ENCODE measurements at places on chromosomes 1 and 21. TPM values are rescaled to one million over a fixed set of nuclear protein-coding genes. Genes with fewer than 3 reads are reported as not detected.
A peak's percentile ranks its signal among the peaks of the same experiment; 100 is the strongest.

GRCh38 chr21:24045775-24046215, 1561.5 kb downstream of the MRPL39 start:
- no peak for DNase-seq

DNA sequence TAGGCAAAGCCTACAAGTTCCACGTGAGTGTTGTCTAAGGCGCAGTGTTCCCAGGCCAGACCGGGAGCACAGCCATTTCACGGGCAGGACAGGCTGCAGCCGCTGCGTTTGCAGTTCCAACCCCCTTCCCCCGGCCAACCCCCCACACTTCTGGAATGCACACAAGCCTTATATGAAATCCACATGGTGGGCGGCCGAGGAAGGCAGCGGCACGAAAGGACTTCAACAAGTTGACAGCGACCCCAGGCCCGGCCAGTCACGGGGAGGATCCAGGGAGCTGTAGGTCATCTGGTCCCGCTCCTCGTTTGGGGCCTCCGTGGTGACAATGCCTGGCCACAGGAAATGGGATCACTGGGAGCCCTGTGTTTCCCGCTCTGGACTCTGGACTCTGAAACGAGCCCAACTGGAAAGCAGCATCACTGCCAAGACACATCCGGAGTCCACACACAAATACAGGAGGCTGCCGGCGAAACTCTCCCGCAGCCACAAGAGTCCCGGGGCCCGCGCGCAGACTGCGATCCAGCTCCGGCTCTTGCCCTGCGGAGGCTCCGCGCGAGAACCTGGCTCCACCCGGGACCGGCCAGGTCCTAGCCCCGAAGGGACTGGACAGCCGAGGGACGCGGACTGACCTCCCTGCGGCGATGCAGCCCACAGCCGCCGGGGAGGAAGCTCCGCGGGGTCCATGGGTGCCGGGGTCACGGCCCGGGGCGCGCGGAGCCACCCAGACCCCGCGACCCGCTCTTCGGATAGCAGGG, 794 bp downstream of the NID1 start:
- DNase-seq, result no peak

The TMEM51 gene
- polyA plus RNA-seq, result 18.4 TPM

DNA sequence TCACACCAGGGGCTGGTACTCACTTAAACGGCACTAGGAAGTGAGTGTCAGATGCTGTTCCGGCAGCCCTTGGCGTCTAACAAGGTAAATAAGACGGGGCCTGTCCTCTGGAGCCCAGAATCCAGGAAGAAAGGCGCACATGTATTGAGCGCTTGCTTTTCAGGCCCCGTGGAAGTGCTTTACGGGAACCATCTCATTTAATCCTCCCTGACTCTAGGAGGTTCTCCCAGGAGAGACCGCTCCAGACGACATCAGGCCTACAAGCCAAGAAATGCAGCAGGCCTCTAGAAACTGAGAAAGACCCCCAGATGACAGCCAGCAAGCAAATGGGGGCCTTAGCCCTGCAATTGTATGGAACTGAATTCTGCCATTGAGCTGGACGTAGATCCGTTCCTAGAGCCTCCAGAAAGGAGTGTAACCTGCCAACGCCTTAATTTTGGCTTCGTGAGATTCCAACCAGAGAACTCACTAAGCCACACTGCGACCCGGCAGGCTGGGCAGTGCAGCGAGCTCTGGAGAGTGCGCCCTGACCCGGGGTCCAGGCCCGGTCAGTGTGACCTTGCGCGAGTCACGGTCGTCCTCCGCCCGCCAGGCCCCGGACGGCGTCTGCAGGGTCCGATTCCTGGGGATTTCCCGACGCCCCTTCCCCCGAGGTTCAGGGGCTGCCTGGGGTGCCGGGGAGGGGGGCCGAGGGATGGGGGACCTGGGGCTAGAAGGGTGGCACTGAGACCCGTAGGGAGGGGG, 532 bp upstream of the MANEAL start:
- no peak for DNase-seq

The CELA2A gene
- 0.09 TPM for polyA plus RNA-seq

GRCh38 chr1:99600782-99601181, 45.1 kb upstream of the PALMD start:
- no peak for DNase-seq

The KRTAP19-3 gene
- polyA plus RNA-seq, result not detected

- no peak for DNase-seq
Measured at GRCh38 chr1:1185101-1185765, 11.6 kb downstream of the TTLL10 start.

The KIF26B gene
- 31.8 TPM for polyA plus RNA-seq

The CD1E gene
- not detected for polyA plus RNA-seq

DNA sequence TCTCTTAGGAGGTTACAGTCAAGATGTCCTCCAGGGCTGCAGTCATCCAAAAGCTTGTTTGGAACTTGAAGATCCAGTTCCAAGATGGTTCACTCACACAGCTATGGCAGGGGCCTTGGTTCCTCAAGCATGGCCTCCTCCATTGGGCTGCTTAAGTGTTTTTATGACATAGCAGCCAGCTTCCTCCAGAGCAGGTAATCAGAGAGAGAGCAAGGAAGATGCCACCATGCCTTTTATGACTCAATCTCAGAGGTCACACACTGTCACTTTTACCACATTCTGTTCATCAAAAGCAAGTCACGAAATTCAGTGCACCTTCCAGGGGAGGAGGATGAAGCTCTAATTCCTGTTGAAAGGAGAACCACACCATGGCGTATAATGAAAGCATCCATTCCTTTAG, 17.1 kb downstream of the ELAPOR1 start:
- no peak for DNase-seq

The CHRM3 gene
- polyA plus RNA-seq, result 8.1 TPM

GRCh38 chr1:87941337-87941946, 612.8 kb downstream of the LMO4 start:
- peak; percentile 33 for DNase-seq

DNA sequence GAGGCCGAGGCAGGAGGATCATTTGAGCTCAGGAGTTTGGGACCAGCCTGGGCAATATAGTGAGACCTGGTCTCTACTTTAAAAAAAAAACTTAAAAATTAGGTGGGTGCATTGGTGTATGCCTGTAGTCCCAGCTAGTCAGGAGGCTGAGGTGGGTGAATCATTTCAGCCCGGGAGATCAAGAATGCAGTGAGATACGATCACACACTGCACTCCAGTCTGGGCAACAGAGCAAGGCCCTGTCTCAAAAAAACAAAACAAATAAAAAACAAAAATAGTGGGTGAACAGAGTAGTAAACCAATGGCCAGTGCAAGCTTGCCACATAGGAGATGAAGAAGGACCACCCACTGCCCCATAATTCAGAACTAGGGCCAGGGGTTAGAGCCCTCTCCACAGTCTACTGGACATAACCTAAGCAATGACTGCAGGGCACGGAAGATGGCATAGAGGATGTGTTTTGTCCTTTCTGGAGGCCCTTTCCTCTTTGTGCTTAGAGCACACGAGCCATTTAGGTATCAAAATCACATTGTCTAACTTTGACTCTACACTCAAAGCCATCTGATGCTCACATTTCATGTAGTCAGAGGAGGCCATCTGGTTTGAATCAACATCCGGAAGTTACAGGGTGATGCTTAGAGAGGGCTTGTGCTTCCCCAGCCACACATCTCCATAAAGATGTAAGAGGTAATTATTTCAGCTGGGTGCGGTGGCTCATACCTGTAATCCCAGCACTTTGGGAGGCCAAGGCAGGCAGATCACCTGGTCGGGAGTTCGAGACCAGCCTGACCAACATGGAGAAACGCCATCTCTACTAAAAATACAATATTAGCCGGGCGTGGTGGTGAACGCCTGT, 12.6 kb downstream of the CD2 start:
- DNase-seq, result no peak

DNA sequence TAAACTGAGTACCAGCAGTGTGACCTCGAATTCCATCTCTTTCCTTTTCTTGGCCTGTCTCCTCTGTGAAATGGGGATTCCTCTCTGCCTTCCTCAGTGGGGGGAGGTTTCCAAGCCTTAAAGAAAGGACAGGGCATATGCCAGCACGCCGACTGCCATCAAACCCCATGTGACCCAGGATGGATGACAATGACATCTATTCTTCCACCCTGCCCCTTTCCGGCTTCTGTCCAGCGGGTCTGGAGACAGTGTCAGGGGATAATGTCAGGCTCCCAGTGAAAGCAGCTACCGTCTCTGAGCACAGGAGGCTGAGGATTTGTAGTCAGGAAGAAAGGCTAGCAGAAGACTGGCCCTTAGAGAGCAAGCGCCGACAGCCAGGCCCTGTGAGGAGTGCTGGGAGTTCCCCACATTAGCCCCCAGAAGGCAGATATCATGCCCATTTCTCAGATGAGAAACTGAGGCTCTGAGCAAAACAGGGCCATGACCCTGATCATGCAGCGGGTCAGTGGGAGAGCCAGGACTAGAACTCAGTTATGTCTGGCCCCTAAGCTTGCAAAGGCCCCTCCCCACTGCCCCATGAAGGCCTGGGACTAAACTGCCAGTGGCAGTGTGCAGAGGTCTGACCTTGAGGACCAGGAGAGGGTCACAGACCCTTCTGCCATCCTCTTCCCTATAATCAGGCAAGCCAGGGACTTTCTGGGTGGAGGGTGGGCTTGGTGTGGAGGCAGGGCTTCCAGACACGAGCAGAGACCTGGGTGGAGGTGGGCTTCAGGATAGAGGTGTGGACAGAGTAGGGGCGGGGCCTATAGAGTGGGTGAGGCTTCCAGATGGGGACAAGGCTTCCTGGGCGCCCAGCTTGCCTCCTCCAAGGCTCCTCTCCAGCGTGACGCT, 30.1 kb downstream of the CDCA8 start:
- no peak for DNase-seq

GRCh38 chr1:179925922-179926849, 28.4 kb upstream of the CEP350 start:
- no peak for DNase-seq

The IGSF21 gene
- 0.49 TPM for polyA plus RNA-seq

The HEATR1 gene
- polyA plus RNA-seq, result 26.5 TPM

DNA sequence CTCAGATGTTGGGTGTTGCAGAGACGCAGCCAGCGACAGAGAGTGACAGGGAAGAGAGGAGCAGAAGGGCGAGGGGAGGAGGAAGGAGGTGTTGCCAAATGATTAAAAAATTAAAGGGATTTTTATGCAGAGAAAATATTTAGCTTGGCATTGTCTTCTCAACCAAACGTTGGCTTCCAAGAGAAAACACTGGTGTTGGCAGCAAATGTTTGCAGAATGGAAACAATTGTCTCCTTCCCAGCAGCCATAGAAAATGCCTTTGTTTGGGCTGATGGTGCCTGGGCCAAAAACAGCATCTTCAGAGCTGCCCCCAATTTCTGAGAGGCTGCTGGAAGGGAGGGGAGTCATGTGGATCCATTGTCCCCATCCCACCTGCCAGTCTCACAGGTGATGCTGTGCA, 29.7 kb upstream of the GRIK3 start:
- DNase-seq, result no peak

GRCh38 chr1:178649582-178650350, 75.3 kb upstream of the RALGPS2 start:
- DNase-seq, result no peak

The SYT14 gene
- 0.32 TPM for polyA plus RNA-seq

The TMEM269 gene
- polyA plus RNA-seq, result 0.85 TPM

DNA sequence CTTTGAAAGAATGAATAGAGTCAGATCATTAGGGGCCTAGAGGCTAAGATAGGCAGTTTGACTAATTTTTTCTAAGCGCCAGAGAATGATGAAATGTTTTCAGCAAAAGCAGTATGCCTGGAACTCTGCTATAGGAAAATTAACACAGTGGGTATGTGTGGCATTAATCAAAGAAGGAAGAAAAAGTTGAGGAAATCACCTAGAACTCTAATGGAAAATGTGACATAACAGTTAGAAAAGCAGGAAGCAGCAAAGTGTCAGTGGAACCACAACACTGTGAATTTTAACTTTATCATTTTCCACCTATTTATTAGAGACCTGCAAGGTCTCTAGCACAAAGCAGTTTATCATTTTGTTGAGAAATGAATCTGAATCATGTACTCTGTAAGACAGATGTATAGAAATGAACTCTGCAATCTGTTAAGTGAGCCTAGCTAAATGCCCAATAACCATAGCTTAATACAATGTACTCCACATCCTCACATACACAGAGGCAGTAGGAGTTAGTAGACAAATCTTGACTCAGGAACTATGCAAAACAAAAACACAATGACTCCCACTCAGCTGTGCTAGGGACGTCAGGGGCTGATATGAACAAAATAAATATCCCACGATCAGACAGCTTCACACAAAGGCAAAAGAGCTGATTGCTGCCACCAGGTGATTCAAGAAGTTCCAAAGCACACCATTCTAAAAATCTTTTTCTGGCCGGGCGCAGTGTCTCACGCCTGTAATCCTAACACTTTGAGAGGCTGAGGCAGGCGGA, 500.7 kb upstream of the NFIA start:
- no peak for DNase-seq

DNA sequence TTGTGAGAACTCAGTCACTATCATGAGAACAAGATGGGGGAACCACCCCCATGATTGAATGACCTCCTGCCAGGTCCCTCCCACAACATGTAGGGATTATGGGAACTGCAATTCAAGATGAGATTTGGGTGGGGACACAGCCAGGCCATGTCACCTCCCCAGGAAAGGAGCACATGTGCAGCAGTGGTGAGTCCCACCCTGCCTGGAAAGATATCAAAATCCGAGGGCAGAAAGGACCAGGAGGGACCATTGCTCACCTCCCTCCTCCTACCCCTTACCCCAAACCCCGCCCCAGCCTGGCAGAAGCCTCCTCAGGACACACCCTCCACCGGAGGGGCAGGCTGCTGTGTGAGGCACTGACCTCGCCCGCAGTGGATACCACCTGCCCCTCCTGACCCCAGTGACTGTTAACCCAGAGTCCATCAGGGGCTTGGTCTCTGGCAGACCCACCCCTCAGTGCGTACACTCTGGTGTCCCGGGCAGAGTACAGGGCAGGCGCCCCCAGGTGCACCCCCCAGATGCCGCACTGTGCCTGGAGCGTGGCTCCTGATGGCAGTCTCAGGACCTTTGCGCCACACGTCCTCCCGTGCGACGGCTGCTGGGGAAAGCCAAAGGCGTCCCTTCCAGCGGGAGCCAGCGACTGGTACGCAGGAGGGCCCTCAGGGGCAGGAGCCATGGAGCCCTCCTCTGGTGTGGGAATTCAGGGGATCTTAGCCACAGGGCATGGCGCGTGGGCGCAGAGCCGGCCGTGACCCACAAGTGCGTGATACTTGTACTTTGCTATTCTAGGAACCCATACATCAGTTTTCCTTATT, 20.9 kb downstream of the PDXK start:
- no peak for DNase-seq

The ANXA9 gene
- polyA plus RNA-seq, result 14.1 TPM

The WNT2B gene
- polyA plus RNA-seq, result 5.3 TPM

- no peak for DNase-seq
Measured at GRCh38 chr1:246760422-246761347, 36.5 kb downstream of the SCCPDH start.

GRCh38 chr21:43936247-43936967, 71.4 kb downstream of the AGPAT3 start:
- DNase-seq, result no peak

GRCh38 chr1:203026666-203027663, 674 bp downstream of the PPFIA4 start:
- no peak for DNase-seq

The CASQ2 gene
- 0.36 TPM for polyA plus RNA-seq

DNA sequence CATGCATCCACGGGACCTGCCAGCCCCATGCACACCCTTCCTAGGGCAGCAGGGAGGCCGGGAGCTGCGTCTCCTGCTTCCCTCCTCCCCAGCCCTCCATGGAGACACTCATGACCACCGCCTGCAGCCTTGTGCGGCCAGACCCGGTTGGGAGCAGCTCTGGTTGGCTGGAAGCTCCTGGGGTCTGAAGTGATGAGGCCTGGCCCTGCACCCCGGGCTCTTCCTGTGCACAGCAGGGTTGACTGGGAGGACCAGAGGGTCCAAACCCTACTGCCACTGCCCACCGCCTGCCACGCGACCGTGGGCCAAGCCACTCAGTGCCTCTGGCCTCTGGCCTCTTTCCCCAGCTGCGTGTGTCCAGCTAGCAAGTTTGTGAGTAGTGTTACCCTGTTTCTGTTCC, 111.1 kb upstream of the COL6A1 start:
- DNase-seq, result no peak

The PRR9 gene
- polyA plus RNA-seq, result not detected
